ENCODE measurements at places on chromosomes 11 and 22.

- DNase-seq: no peak
Measured at GRCh38 chr11:60349990-60350389, 22.9 kb downstream of the MS4A6E start.

GRCh38 chr11:22076271-22076930 is 116.5 kb upstream of the ANO5 start:
- no peak for DNase-seq

GRCh38 chr11:7245341-7245740 is 6.4 kb upstream of the SYT9 start:
- no peak for DNase-seq

- DNase-seq: no peak
Measured at GRCh38 chr11:95606824-95607223, 182.8 kb downstream of the FAM76B start.

GRCh38 chr22:46352276-46352675 is 16.8 kb downstream of the TRMU start:
- DNase-seq: no peak

GRCh38 chr22:18001040-18001893 is 23.1 kb downstream of the MICAL3 start:
- DNase-seq: peak; percentile 93

DNA sequence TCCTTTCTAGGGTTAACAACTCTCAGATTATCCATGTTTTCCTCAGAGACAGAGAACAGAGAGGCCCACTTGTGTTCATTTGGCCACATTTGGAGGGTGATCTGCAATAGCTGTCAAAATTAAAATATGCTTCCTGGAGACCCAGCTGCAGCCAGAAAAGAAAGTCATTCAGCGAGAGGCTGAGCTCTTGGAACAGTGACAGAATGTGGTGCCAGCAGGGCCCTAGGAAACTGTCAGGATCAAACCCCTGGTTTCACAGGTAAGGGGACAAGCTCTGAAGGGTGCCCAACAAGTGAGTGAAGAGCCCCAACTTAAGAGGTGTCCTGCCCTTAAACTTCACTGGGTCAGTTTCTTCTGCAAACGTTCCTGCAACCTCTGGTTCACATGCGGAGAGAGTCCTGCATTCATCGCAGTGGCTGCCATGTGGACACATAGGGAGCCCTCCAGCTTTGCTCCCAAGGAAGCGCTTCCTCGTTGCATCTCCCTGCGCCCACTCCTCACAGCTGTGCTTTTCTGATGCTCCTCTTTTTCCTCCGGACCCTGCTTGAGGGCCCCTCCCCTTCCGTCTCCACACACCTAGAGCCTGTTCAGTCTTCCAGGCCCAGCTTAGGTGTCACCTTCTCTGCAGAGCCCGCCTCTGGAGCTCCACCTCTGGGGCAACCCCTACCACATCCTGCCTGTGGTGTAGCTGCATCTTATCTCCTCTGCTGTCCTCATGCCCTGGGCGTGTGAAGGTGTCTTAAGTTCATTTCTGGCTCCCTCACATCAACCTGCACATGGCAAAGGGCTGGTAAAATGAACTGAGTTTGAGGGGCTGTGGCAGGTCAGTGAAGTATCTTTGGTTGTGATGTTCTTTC is 3.9 kb downstream of the UCP3 start:
- peak; percentile 58 for DNase-seq

DNA sequence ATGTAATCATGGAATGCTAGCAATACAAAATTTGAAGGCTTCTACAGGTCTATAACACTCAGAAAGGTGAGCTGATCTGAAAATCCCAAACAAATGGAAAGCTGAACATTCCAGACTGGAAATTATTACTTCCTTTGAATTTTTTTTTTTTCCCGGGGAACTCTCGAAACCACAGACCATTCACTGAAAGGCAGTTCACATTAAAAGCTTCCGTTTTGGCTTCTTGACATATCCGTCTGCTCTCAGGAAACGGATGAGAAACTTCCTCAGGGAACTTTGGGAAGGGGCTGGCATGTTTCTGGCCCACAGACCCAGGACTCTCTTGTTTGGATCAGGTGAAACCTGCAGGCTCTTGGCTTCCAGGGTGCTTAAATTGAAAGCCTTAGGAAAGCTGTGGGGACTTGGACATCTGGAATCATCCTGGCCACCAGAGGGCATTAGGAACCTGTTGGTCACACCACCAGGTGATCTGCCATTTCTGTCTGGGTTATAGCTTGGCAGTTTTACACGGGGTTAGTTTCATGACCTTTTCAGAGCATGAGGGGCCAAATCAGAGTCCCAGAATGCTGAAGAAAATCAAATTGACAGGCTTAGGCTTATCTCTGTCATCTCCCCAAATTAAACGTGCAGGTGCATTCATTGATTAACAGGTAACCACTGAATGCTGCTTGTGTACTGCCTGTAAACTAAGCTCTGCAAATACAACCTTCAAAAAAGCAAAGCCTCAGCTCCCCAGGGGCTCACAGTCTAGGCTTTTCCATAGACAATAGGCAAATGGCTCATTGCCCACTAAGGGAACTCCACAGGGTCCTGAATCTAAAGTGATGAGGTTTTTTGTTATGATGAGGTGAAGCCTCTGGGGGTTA is 22.7 kb upstream of the GRAMD1B start:
- DNase-seq: peak; percentile 58

GRCh38 chr11:122852796-122853160 is 14.5 kb downstream of the CRTAM start:
- no peak for DNase-seq

DNA sequence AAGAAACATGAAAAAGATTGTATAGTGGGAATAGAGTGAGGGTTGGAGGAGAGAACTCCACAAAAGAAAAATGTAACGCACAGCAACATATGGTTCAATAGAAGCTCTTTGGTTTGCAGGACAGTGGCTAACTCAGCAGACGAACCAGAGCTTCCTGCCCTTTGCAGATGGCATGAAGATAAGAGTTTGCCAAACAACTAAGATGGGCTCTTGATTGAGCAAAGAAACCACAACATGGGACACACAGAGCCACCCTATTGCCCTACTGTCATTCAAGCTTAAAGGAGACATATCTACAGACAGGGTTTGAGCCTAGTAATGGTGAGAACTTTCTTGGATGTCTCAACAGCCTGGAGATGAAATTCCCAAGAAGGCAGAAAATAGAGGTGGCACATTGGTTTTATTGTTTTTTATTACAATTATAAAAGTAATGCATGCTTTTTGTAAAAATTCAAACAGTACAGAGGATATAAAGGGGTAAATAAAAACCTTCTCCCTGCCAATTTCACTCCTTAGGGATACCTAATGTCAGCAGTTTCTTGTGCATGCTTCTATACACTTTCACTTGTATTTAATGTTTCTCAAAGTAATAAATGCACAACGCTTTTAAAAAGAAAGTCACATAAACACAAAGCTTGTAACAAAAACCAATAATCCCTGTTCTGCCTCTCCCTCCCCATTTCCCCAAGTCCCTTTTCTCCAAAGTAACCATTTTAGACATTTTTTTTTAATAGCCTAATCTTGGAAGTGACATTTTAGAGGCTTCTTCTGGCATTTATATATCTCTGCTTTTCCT is 63.7 kb downstream of the COPB1 start:
- DNase-seq: peak; percentile 67

DNA sequence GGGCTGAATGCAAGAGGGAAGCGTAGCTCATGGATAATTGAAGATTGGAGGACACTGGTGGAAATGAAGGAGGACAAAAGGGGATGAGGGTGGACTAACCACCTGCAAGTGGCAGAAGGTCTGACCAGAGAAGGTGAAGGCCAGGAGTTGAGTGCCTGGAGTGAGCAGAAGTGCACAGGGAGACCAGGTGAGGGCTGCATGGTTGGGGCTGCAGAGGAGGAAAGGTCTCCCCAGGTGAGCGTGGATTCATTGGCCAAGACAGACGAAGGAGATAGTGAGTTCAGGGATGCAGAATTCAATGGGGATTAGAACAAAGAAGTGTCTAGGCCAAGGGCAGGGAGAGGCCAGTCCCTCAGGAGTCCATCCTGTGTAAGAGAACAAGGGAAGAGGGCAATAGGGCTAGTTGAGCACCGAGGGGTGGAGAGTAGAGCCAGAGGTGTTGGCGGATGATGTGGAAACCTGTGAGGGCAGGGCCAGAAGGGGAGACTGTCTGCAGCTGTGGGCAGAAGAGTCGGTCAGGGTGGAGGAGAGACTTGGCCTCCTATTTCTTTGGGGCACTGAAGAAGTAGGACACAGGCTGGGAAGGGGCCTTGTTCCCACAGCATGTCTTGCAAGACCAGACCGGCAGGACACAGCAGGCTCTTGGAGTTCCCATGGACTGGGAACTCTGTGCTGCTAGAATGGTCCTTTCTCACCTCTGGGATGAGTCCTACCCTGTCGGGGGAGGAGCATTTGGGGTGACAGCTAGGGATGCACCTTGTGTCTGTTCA is 6.7 kb downstream of the TRIM29 start:
- DNase-seq: no peak

GRCh38 chr11:65431451-65432099 is 9.0 kb downstream of the NEAT1 start:
- DNase-seq: no peak

DNA sequence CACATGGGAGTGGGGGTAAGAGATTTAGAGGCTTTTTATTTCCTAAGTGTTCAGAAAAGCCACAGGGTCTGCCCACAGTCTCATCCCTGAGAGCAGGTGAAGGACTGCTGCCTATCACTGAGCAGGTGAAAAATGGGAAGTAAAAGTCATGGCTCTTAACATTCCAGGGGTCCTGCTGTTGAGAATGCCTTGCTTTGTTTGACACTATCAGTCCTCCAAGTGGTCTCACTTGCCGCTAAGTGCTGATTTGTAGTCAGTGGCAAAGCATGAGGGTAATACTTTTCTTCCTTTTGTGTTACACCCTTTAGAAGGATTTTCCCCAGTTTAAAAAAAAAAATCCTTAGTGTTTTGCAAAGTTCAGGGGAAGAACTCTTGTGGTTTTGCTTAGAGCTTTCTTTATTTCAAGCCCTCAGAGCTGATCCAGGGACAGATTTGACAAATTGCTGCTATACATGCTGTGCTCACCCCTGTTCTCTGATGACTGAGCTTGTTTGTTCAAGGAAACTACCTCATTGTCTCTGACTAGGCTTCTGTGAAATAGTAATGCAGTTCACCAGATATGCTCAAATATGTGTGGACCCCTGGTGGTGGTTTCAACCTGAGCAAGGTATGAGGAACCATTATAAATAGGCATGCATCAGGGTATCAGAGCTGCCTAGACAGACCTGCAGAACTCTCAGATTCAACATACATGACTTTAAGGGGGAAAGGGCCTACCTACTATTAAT is 141.0 kb downstream of the ARHGAP42 start:
- DNase-seq: peak; percentile 8

- DNase-seq: peak; percentile 27
Measured at GRCh38 chr11:36540998-36541397, 26.8 kb upstream of the RAG1 start.

GRCh38 chr11:80944758-80945157 is 1503.9 kb upstream of the TENM4 start:
- DNase-seq: no peak

DNA sequence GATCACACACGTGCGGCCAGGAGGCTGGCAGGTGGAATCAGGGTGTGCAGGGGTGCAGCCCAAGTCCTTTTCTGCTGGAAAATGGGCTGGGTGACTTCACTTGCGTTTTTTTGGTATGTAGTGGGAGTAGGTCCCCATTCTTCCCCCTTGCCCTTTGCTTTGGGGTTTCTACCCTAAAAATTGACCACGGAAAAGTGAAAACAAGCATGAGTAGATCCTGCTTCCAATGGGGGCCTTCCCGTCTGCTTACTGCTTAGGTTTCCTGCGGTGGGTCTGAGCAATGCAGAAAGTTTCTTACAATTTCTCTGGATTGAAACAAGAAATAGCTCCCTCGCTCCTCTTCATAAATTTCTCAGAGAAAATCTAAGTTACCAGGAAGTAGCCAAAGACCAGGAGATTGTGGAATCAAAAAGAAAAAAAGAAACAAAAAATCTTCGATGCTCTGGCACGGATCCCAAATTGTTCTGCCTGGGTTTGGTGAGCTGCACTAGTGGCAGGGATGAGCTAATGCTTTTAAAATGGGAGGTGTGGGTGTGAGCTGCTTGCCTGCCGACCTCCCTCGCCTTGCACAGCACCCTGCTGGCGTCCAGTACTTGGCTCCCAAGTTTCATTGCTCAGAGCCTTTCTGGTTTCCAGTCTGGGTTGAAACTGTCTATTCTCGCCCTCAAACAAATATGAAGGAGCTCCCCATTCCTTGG is 2.4 kb downstream of the TIMP3 start:
- no peak for DNase-seq

DNA sequence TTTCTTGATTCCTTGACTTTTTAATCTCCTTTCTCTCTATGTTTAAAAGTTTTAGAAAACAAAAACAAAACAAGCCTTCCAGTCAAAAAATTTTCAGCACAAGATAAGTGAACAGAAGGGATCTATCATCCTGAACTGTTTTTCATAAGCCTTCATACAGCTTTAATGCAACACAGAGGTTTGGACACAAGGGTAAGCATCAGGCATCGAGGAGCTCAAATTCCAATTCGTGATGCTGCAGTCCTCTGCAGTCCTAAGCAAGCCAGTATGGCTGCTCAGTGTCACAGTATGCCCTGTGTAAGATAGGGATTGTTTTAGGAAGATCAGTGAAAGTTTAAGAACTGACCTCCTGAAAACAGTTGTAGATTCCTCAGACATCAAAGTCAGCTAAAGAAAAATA is 740.9 kb downstream of the NTM start:
- no peak for DNase-seq

DNA sequence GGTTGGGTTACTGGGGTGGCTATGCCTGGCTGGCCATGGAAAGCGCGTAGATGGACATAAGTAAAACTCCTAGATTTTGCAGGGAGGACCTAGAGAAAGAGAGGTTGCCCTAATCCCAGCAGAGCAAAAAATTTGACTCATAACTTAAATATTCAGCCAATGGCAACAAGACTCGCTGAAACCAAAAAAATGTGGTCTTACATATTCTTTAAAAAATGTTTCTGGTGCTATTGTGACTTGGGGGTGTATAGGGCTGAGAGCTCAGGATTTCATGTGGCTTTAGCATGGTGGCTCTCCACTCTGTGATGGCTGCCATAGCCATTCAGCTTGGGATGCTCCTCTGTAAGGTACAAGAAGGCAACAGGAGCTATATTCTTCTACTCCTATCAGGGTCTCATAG is 27.2 kb upstream of the PDGFD start:
- DNase-seq: no peak

DNA sequence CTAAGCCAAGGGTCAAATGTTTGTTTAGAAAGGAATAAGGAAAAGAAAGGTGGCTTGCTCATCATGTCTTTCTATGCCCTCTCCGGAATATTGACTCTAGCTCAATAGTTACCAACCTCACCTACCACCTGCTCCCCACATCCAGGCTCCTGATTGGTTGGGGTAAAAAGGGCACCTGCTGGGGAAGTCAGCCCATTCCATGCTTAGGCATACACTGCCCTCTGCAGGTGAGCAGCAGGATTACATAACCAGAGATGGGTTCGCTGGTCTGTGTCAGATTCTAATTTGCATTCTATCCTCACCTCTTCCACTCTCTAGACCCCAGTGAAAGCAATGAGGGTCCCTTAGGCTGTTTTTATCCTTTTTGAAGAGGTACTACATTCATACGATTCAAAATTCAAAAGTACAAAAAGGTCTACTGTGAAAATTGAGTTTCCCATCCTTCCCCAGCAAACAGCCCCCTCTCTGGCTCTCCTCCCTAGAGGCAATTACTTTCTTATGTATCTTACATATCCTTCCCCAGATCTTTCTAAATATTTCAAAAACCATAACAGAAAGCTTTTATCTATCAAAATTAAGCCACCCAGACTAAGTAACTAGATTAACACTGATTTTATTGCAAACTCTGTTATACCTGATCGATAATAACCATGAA is 98.0 kb upstream of the ASPHD2 start:
- DNase-seq: peak; percentile 59

Measured in DND-41 (cell line).